Vagina (tissue), 2 donors: ENCODE measurements at places on chromosomes 6 and 20.

- no peak for DNase-seq
Observed at GRCh38 chr6:77456531-77457248, 6.6 kb downstream of the HTR1B start.

- no peak for DNase-seq
Observed at GRCh38 chr6:53916804-53917463, 122.1 kb downstream of the LRRC1 start.

- no peak for DNase-seq
Observed at GRCh38 chr6:132919045-132919860, 104.9 kb downstream of the RPS12 start.

GRCh38 chr6:100678027-100678426, 203.1 kb downstream of the ASCC3 start:
- no peak for DNase-seq

DNA sequence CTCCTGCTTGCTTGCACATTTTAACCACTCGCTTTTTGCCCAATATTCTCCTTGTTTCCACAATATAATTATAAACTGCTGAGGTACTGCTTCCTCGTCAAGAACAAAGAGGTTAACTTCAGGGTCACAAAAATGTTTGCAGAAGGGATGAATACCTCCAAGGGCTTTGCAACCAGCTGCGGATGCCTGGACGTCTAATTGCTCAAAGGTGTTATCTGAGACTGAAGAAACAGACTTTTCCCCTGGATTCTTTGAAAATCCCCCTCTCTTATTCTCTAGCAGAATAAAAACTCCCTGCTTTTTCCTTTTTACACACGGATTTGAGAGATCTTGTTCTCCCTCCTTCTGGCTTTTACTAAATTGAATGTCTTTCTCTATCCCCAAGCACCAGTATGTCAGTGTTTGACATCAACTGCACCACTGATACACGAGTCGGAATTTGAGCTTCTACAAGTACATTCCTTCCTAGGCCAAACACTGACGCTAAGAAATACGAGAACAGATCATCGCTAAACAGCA, 336 bp upstream of the SMPDL3A start:
- DNase-seq, result no peak

DNA sequence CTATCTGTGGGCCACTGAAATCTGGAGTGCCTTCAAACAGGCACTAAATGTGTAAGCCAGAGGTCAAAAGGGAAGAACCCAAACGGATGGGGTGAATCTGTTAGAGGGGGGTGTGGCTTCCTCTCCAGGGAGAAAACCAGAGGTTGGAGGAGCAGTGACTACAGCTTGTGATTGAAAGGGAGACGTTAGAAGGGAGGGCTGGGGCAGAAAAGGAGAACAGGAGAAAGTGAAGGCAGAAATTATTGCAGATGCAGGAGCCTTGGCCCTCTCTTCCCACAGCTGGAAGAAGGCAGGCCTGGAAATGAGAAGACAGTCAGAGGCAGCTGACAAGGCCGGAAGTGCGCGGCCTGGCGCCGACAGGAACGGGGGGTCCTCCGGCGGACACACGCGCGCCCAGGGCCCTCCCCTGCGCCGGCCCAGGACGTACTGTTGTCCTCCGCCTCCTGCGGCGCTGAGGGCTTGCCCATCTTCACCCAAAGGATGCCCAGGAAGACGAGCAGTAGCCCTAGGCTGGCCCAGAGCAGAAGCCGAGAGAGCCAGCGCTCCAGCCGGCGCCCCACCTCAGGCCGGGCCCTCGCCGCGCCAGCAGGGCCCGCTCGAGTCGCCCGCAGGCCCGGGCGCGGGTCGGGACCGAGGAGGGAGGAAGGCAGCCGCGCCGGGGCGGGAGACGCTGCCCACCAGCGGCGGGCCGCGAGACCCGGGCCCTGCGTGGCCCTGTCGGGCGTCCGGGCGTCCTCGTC, 806 bp downstream of the LEMD2 start:
- peak; percentile 92 for DNase-seq

GRCh38 chr20:52242237-52243230, 51.0 kb upstream of the ZFP64 start:
- no peak for DNase-seq

- DNase-seq, result no peak
Observed at GRCh38 chr20:59031564-59032022, 542 bp downstream of the ATP5F1E start.

DNA sequence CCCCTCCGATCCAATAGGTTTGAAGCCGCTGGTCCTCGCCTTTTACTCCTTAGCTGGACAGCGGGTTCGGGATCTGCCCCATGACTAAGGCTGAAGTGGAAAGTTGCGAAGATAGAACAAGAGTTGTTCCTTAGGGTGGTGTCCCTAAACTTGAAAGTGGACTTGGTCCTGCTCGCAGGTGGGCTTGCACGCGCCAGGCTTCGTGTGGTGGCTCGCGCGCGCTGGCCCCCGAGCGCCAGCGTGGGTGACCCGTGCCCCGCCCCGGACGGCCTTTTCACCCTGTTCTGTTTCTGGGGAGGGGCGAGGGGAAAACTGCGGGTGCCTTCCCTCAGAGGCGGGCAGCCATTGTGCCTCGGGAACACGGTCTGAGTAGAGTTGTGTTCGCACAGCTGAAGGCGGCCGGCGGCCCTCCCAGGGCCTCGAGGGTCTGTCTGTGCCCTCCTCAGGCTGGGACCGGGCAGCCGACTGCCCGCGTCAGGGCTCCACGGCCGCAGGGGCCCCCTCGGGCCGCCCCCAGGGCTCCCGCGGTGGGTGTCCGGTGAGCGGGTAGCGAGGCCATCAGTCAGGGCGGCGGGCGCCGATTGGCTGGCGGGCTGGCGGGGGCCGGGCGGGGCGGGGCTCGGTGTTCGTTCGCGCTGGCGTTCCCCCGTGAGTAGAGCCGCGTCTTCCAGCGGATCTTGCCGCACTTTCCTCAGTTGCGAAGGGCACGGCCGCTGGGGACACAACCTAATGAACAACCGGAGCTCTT, 33.0 kb downstream of the RREB1 start:
- no peak for DNase-seq

DNA sequence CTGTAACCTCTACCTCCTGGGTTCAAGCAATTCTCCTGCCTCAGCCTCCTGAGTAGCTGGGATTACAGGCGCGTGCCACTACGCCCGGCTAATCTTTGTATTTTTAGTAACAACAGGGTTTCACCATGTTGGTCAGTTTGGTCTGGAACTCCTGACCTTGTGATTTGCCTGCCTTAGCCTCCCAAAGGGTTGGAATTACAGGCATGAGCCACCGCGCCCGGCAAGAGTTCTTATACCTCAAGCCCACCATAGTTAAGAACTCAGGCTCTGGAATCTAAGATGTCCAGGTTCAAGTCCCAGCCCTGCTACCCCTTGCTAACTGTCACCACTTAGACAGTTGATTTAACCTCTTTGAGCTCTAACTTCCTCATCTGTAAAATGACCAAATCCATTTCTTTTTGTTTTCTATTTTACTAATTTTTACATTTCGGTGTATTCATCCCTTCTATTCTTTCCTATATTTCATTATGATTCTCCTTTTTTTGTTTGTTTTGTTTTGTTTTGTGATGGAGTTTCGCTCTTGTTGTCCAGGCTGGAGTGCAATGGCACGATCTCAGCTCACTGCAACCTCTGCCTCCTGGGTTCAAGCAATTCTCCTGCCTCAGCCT, 104.8 kb upstream of the ZNF217 start:
- no peak for DNase-seq

GRCh38 chr20:878511-879307, 37.4 kb downstream of the ANGPT4 start:
- no peak for DNase-seq

DNA sequence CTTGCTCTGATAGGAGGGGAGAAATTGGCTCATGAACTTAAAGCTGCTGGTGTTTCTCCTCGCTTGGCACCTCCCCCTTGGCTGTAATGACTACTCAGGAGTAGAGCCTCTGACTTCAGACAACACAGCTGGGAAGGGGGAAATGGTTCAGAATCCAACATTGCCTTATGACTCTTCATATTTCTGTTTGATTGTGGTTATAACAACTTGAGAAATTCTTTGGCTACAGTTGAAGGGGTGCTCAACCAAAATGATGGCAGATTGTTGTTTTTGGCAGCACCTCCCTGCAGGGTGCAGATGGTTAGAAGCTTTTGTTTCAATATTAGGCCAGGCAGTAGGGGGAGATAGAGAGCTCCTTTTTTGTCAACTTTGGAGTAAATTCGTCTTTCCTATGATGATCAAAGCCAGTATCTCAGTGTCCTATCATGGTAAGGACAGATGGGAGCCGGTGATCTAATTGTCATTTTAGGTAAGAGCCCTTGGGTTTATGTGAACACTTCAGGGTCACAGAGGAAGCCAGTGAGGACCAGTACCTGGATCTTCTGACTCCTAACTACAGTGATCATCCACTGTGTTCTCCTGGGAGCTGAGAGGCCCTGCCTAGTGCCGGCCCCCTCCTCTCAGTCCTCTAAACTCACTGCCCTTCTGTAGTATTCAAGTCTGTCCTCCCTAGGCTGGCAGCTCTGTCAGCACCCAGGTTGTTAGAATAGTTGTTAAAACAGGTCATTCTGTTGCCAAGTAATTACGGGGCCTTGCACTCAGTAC, 39.9 kb downstream of the RPRD1B start:
- DNase-seq, result no peak

- DNase-seq, result no peak
Observed at GRCh38 chr6:143055213-143055612, 5.5 kb upstream of the AIG1 start.
